ENCODE measurements at places on chromosomes 12 and 14. TPM values are rescaled to one million over a fixed set of nuclear protein-coding genes. Genes with fewer than 3 reads are reported as not detected.

The RD3L gene
- not detected for total RNA-seq

DNA sequence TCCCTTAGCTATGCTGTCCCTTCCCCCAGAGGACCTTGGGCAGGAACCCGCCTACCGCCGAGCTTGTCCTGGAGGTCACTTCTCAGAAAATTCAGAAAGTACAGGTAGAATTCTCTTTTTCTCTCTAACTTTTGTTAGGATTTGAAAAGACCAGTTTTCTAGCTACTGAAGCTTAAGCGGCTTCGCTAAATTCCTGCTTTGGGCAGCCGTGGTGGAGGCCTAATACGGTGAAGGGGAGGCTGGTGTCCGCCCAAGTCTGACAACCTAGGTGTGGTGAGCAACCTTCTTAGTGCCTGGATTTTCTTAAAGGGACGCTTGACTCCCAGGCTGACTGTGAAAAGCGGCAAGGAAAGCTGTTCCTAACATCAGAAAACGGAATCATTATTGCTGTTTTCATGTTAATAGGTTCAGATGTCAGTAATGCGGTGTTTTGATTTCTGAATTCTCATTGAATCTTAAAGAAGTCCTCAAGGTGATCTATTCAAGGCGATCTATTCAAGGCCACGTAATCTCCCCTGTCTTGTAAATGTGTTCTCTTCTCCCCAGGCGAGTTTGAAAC, 835 bp downstream of the FGD4 start:
- peak overlapping the region; percentile 51 for H3K4me3 ChIP-seq
- no peak for DNase-seq
- no peak overlapping the region for H3K27ac ChIP-seq
- H3K4me1 ChIP-seq, result peaks cover 10% of the 10 kb centered on the region
- no peaks in the 10 kb centered on the region for H3K27me3 ChIP-seq

DNA sequence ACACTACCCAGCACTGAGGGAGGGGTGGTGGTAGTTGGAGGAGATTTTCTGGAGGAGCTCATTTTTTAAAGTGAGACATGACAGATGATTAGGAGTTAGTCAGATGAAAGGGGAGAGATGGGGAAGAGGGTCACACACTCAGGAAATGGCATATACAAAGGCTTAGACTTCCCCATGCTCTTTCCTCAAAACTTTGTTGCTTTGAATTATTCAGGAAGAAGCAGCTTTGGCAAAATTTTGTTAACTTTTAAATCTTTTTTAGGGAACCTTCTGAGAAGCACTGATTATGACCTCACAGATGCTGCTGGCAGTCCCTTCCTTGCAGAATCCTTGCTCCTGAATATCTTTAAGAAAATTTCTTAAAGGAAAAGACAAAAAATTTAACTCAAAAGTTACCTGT, 19.8 kb downstream of the ALDH6A1 start:
- H3K4me1 ChIP-seq, result no peaks in the 10 kb centered on the region
- H3K27ac ChIP-seq, result no peak overlapping the region
- H3K36me3 ChIP-seq, result peaks cover 39% of the 10 kb centered on the region

DNA sequence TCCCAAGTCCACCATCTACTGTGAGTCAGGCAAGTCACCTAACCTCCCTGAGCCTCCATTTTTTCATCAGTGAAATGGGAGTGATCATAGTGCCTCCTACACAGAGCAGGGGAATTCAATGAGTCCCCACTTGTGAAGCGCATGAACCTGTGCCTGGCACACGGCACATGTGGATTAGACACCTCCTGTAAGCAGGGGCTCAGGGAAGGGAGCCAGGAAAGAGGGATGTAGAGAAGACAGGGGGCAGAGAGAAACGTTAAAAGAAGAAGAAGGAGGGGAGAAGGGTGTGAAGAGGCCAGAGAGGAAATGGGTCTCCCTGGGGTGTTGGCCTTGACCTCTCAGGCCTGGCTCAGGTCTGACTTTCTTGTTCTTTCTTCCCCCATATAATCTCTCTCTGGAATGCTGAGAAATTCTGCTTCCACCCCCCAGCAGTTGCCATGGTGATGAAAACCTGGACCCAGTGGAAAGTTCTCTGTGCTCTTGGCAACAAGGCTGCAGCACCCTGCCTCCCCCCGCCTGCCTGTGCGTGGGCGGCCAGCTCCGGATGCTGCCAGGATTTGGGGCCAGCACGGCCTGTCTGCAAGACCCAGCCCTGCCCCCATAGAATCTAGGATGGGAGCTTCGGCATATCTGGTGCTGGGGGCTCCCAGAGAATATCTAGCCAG, 94.5 kb downstream of the CALM1 start:
- no peak for DNase-seq
- H3K4me1 ChIP-seq, result no peaks in the 10 kb centered on the region
- H3K27ac ChIP-seq, result no peak overlapping the region
- no peaks in the 10 kb centered on the region for H3K36me3 ChIP-seq
- H3K27me3 ChIP-seq, result peaks cover 21% of the 10 kb centered on the region
- no peak overlapping the region for H3K4me3 ChIP-seq

DNA sequence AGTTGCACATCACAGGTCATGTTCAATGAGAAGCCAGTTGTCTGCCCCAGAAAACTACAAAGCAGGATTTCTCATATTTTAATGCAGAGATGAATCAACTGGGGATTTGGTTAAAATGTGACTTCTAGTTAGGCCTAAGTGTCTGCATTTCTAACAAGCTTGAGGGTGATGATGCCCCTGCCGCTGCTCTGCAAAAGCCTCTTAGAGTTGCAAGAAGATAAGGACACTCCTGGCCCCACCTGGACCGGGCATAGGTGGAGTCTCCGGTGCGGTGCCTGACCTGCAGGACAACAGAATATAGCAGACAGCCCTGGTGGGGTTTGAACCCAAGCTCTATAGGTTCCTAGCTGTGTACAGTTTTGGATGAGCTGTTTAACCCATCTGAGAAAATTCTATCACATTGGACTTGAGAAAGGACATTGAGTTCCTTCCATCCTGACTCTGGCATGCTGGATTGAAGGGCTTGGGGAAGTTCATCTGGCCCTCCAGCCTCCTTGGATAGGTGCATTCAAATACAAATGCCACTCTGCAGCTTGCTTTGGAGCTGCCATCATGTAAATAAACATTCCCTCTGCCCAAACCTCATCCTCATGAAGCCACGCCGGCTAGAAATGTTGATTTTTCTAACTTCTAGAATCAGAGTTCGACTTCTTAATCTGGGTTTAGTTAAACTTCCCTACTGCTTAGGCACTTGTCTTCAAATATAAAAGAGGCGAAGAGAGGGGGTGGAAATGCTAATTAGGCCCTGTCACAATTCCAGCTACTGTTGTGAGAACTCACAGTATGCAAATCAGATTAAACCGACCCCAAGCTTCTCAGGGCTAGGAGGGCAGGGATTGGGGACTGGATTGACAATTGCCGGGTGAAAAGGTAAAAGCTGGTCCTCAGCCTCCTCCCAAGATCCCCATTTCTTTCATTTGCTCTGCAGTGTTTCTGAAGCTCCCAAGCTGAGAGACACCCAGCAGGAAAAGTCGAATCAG, 1225.6 kb downstream of the VRK1 start:
- DNase-seq, result no peak
- H3K27ac ChIP-seq, result no peak overlapping the region
- no peak overlapping the region for H3K4me3 ChIP-seq
- no peaks in the 10 kb centered on the region for H3K27me3 ChIP-seq

The KLRC2 gene
- total RNA-seq, result 3.8 TPM

DNA sequence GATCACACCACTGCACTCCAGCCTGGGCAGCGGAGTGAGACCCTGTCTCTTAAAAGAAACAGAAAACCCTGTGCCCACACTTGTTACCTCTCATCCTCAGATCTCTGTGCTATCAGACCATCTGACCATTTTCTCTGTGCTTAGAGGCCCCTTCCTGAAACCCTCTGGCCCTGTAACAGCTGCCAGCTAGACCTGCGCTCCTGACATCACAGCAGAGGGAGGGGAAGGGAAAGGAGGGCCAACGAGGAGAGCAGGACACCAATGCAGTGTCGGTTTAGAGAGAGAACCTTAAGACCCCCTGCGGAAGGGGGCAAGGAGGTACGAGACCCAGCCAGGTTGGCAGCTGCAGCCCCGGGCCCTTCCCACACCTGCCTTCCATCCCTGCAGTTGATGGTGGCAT, 42.4 kb downstream of the SLC8B1 start:
- no peak overlapping the region for H3K27ac ChIP-seq
- no peak overlapping the region for H3K4me3 ChIP-seq
- DNase-seq, result no peak
- no peaks in the 10 kb centered on the region for H3K27me3 ChIP-seq
- H3K36me3 ChIP-seq, result peaks cover 51% of the 10 kb centered on the region

DNA sequence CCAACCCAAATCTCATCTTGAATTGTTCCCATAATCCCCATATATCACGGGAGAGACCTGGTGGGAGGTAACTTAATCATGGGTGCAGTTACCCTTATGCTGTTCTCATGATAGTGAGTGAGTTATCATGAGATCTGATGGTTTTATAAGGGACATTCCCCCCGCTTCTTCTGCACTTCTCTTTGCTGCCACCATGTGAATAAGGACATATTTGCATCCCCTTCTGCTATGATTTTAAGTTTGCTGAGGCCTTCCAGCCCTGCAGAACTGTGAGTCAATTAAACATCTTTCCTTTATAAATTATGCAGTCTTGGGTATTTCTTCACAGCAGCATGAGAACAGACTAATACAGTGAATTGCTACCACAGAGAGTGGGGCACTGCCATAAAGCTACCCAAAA, 179.1 kb downstream of the LRIG3 start:
- no peak overlapping the region for H3K4me3 ChIP-seq
- no peaks in the 10 kb centered on the region for H3K36me3 ChIP-seq
- DNase-seq, result no peak

The KCNMB4 gene
- 0.79 TPM for total RNA-seq

The EIF2S3B gene
- 0.63 TPM for total RNA-seq

- no peak overlapping the region for H3K4me3 ChIP-seq
- H3K27ac ChIP-seq, result no peak overlapping the region
Measured at GRCh38 chr14:68862954-68863594, 70.2 kb upstream of the ZFP36L1 start.

The RFLNA gene
- total RNA-seq, result not detected

The CMTM5 gene
- not detected for total RNA-seq

- H3K27ac ChIP-seq, result no peak overlapping the region
- no peak overlapping the region for H3K4me3 ChIP-seq
- no peaks in the 10 kb centered on the region for H3K36me3 ChIP-seq
- H3K27me3 ChIP-seq, result no peaks in the 10 kb centered on the region
Measured at GRCh38 chr12:128467882-128468281, 200.9 kb downstream of the TMEM132C start.

DNA sequence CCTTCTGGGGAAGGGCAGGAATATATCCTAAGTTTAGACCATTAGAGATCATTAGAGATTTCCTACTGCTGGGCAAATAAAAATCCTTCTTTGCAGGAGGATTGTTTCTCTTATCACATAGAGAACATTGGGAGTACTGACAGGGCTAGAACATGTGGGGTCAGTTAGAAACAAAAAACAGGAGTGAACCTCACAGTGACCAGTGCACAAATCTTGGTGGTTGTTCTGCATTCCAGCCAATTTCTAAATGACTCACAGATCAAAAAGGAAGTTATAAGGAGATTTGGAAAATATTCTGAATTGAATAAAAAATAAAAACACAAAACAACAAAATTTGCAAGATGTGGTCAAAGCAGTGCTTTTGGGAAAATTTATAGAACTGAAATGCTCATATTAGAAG, 118.8 kb downstream of the LLPH start:
- no peak for DNase-seq
- no peaks in the 10 kb centered on the region for H3K4me1 ChIP-seq
- H3K27ac ChIP-seq, result no peak overlapping the region
- H3K36me3 ChIP-seq, result no peaks in the 10 kb centered on the region

DNA sequence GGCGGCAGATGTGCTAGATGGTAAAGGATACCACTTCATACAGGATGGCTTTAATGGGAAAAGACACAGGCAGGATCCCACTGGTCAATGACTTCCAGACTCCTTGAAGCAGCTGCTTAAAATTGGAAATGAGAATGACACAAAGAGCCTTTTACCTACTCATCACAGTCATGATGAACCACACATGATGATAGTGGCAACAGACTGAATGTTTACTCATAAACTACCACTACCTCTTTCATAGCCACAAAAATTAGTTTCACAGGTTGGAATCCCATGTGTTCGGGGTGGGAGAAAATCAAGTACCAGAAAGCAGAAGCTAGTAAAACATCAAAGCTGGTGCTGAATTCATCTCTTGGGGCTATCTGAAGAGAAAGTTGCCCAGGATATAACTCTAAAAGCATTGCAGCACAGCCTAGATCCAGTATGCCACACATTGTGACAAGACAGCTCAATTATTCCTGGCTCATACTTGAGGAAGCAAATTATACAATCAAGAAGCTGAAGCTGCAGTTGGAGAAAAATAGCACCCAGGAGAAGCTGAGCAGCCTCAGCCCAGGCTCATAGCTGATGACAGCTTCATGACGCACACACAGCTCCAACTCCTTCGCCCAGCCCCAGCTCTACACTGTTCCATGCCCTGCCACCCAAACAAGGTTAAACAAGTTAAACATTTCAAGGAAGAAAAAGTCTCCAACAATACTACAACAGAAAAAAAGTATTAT, 29.0 kb upstream of the C12orf50 start:
- peaks cover 33% of the 10 kb centered on the region for H3K36me3 ChIP-seq
- H3K4me1 ChIP-seq, result no peaks in the 10 kb centered on the region
- no peak for DNase-seq
- no peaks in the 10 kb centered on the region for H3K27me3 ChIP-seq
- H3K4me3 ChIP-seq, result no peak overlapping the region
- H3K27ac ChIP-seq, result no peak overlapping the region

GRCh38 chr12:126247936-126248335, 1182.7 kb downstream of the AACS start:
- H3K4me1 ChIP-seq, result no peaks in the 10 kb centered on the region
- no peak overlapping the region for H3K27ac ChIP-seq
- DNase-seq, result no peak
- no peaks in the 10 kb centered on the region for H3K36me3 ChIP-seq
- H3K4me3 ChIP-seq, result no peak overlapping the region

The SLC10A1 gene
- 0.13 TPM for total RNA-seq

- H3K27ac ChIP-seq, result no peak overlapping the region
- H3K4me3 ChIP-seq, result no peak overlapping the region
Measured at GRCh38 chr12:75815756-75816155, 215.8 kb downstream of the PHLDA1 start.

GRCh38 chr14:50230701-50231474, 490 bp downstream of the SOS2 start:
- H3K27me3 ChIP-seq, result no peaks in the 10 kb centered on the region
- H3K36me3 ChIP-seq, result no peaks in the 10 kb centered on the region
- peak; percentile 4 for DNase-seq
- H3K27ac ChIP-seq, result peak overlapping the region; percentile 81

DNA sequence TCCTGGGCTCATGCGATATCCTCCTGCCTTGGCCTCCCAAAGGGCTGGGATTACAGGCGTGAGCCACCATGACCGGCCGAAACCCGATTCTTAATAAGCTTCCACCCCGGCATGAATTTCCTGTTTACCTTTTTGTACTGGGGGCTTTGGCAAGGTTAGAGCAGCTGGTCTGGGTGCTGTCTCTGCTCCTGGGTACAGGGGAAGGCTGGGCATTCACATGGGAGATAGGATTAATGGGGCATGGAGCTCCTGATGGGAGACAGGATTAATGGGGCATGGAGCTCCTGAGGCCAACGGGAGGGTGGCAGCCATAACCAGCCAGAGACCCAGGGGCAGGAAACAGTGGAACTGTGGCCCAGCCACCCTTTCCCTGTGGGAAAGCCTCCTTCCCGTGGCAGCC, 69.5 kb upstream of the DICER1 start:
- H3K27me3 ChIP-seq, result no peaks in the 10 kb centered on the region
- H3K4me3 ChIP-seq, result no peak overlapping the region
- DNase-seq, result no peak

The ERC1 gene
- total RNA-seq, result 43.7 TPM

The RPGRIP1 gene
- not detected for total RNA-seq

- no peak overlapping the region for H3K27ac ChIP-seq
- H3K27me3 ChIP-seq, result no peaks in the 10 kb centered on the region
- no peak overlapping the region for H3K4me3 ChIP-seq
- H3K4me1 ChIP-seq, result peaks cover 23% of the 10 kb centered on the region
Measured at GRCh38 chr12:123251403-123252076, 18.3 kb downstream of the MTRFR start.

All from T-cell (primary cell).